ENCODE measurements at places on chromosomes 13 and 19.

- no peak for DNase-seq
Measured at GRCh38 chr13:113073942-113074341, 31.6 kb upstream of the F7 start.

GRCh38 chr13:90701264-90701663 lies 646.2 kb upstream of the MIR17HG start:
- no peak for DNase-seq

GRCh38 chr13:71787414-71787813 lies 79.6 kb downstream of the DACH1 start:
- no peak for DNase-seq

- no peak for DNase-seq
Measured at GRCh38 chr13:18628428-18628827, 553.2 kb downstream of the TUBA3C start.

- DNase-seq, result no peak
Measured at GRCh38 chr19:49772850-49773432, 6.1 kb downstream of the AP2A1 start.

- DNase-seq, result no peak
Measured at GRCh38 chr13:54912367-54912766, 1883.8 kb downstream of the OLFM4 start.

- no peak for DNase-seq
Measured at GRCh38 chr19:51146751-51147150, 4.7 kb downstream of the SIGLEC7 start.

DNA sequence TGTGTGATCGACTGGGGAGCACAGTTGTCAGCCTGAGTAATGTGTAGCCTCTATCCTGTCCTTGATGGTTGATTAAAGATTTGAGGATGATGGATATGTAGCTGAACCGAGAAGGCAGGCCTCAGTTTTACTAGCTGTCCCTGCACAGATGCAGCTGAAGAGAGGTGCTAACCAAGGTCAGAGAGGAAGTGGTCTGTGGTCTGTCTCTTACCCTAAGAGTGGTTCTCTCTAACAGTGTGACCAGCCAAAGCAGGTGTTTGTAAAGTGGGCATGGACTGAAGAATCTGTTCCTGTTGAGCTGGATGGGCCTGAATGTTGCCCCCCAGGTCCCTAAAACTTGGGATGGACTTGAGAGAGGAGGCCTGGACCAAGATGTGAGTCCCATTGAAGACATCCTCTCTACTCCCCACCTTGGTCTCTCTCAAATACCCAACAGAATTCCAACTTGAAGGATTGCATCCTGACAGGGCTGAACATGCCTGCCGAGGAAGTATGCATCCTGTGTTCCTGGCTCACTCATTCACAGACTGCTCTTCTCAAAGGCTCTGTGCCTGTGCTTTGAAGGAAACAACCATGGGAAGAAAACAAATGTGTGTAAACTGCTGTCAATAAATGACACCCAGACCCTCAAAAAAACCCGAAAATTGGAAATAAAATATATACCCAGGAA lies 223.8 kb downstream of the MAB21L1 start:
- DNase-seq, result no peak

- no peak for DNase-seq
Measured at GRCh38 chr19:43564800-43565199, 10.5 kb downstream of the XRCC1 start.

DNA sequence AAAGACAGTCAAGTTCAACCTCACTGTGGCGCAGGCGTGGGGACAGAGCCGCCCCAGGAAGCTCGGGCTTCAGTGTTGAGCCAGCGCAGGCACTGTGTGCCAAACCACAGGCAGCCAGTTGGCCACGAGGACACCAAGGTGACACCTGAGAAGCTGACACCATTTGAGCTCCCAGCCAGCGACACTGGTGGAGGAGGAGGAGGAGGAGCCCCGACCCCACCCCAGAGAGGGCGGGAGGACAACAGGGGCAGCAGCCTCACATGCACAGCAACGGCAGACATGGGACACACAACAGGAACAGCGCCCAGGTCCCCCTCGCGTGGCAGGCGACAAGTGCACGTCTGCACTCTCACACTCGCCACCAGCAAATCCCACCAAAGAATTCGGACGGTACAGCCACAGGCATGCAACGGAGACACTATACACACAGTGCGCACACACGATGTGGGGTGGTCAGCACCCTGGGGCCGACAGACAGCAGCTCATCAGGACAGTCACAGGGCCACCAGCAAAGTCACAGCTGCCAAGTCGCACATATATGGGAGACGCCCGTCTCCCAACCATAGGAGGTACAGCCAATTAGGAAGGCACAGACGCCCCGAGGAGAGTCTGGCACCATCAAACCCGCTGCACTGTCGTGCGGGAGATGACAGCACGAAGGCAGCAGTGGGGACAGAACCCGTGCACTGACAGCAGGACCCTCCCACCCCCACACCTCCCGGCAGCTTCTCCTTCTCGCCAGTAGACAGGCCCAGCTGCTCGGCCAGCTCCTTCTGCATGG lies 3.4 kb downstream of the EIF3G start:
- no peak for DNase-seq

GRCh38 chr19:38661996-38662395 lies 14.5 kb downstream of the ACTN4 start:
- DNase-seq, result no peak

GRCh38 chr19:33514885-33515551 lies 6.6 kb downstream of the PEPD start:
- DNase-seq, result no peak

DNA sequence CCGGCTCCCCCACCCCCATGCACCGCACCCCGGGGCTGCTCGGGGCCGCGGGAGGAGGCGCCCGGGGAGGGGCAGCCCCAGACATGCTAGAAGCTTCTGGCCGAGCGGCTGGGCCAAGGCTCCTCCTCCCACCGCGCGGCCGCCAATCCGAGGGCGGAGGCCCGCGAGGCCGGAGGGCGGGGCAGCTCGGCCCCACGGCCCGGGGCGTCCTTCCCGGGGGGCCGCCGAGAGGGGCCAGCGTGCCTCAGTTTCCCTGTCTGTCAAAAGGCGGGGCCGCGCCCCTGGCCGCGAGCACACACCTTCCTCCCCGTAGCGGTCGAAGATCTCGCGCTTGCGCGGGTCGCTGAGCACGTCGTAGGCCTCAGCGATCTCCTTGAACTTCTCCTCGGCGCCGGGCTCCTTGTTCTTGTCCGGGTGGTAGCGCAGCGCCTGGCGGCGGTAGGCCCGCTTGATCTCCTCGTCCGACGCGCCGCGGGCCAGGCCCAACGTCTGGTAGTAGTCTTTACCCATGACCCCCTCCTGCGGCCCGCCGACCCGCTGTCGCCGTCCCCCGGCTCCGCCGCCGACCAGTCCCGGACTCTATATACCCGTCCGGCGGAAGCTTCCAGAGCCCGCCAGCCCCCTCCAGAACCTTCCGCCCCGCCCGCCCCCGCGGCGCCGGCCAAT lies at the start of gene DNAJB1:
TSS of gene DNAJB1 (minus strand) at position 558 of the 666 bp plus-strand sequence. CDS start at position 510, 48 bp downstream.
- no peak for DNase-seq

GRCh38 chr13:97826421-97827012 lies 127.0 kb upstream of the IPO5 start:
- DNase-seq, result no peak

DNA sequence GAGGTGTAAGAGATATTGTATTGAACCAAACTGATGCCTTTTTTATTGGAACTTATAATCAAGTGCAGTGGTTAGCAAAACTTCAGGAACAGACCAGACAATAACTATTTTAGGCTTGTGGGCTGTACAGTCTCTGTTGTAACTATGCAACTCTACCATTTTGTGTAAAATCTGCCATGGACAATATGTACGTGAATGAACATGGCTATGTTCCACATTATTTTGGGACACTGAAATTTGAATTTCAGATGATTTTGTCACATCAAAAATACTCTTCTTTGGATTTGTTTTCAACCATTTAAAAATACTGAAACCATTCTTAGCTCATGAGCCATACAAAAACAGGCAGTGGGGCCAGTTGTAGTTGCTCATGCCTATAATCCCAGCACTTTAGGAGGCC lies 27.9 kb upstream of the PEG3 start:
- no peak for DNase-seq

GRCh38 chr13:80755910-80756309 lies 415.0 kb upstream of the SPRY2 start:
- DNase-seq, result no peak

- DNase-seq, result no peak
Measured at GRCh38 chr13:35716186-35716585, 239.7 kb upstream of the MAB21L1 start.
